ENCODE measurements at places on chromosomes 3 and 15.

GRCh38 chr3:150396956-150397550 is 11.0 kb upstream of the TSC22D2 start:
- no peak for DNase-seq

- no peak for DNase-seq
These were observed 335.2 kb upstream of the CTDSPL start for GRCh38 chr3:37526511-37526910.

DNA sequence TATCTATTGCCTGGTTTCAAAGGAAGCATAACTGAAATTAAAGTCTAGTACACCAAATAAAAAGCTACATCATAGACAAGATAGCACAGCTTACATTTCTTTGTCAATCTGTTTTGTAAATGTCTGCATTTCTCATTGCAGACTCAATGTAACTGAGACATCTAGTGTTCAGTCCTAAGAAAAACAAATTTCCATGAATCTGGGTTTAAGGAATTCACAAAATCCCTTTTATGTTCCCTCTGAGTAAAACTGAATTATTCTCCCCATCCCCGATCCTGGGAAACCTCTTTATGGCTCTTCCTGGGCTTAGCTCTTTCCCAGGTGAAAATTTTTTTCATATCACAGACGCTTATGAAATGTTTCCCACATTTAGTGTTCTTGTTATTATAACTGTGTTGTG is 21.6 kb upstream of the RASA2 start:
- no peak for DNase-seq

- no peak for DNase-seq
These were observed 389.3 kb downstream of the IL20RB start for GRCh38 chr3:137347132-137347531.

GRCh38 chr3:49016414-49017228 is 1.8 kb downstream of the DALRD3 start:
- no peak for DNase-seq

GRCh38 chr3:98432575-98432974 is 30.4 kb upstream of the OR5K1 start:
- no peak for DNase-seq

GRCh38 chr15:41557673-41558399 is 1.2 kb upstream of the TYRO3 start:
- peak; percentile 42 for DNase-seq

DNA sequence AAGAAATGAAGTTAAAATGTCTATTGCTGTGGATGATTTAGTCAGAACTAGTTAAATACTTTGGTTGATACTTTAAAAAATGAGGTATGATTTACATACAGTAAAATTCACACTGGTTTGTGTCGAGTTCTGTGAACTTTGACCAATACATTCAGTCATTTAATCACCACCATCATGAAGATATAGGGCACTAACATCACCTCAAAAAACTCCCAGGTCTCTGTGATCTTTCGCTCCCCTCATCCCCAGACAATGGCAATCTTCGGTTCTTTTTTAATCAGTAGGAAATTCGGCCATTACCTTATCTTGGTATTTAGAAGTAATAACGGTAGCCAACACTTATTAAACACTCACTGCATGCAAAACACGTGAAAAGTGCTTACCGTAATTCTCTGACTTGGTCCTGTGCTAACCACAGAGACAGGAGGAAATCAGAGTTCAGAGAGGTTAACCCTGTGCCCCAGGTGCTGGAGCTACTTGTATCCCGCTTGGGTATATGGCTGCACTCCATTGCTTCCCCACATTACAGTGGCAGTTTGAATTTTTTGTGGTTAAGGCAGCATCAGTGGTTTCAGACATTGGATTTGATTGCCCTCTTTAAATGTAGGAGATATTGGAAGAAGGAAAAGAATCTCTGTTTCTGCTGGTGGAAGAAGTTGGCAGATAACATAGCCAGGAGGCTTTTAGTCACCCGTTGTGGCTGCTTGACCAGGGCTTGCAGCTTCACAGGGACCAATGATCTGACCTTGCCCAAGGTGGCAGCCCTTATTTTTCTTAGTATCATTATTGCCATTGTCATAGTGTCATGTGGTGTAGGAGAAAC is 4.2 kb downstream of the PLCL2 start:
- DNase-seq, result no peak

GRCh38 chr15:77636209-77636608 is 3.5 kb upstream of the LINGO1 start:
- no peak for DNase-seq

DNA sequence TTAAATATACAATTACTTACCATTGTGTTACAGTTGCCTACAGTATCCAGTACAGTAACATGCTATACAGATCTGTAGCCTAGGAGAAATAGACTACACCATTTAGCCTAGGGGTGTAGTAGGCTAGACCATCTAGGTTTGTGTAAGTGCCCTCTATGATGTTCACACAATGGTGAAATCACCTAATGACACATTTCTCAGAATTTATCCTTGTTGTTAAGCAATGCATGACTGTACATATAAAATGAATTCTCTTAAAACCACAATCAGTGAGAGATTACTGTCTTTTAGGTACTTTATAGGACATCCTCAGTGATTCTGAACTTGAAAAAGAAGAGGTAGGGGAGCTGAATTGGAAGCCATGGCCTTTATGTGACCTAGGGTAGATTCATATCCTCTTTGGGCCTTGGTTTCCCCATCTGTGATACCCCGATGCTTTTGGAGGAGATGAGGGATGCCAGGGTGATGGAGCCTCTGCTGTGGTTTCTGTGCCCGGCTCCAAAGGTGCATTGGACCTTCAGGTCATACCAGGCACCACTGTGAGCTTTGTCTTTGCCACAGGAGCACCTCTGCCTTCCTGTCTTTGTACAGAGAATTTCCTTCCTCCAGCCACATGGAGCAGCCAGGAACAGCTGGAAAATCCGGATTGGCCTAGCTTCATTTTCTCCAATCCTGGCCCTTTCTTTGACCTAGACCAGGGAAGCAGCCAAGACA is 51.9 kb upstream of the FLNB start:
- DNase-seq, result peak; percentile 84

DNA sequence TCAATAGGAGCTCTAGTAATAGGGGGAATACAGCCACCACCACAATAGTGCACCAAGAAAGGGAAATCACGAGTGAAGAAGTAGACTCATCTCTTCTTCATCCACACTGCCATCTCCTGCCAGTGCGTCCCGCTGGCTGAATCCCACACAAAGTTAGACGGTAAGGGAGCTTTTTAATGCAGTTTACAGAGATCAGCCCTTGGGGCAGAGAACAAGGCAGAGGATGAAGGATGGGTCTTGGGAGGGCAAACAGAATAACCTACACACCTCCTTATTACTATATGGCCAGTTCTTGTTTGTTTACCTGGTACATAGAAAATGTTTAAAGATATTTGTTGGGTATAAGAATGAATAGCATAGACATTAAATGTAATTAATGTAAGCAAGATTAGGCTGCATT is 11.0 kb upstream of the DPH6 start:
- no peak for DNase-seq

GRCh38 chr15:76994001-76994400 is 925 bp upstream of the PSTPIP1 start:
- no peak for DNase-seq

- DNase-seq, result no peak
These were observed 57.3 kb downstream of the TMEM212 start for GRCh38 chr3:171900446-171900845.

- no peak for DNase-seq
These were observed 11.5 kb downstream of the ARHGEF3 start for GRCh38 chr3:56790016-56790821.

GRCh38 chr3:28252001-28252431 is 10.6 kb downstream of the CMC1 start:
- DNase-seq, result no peak

DNA sequence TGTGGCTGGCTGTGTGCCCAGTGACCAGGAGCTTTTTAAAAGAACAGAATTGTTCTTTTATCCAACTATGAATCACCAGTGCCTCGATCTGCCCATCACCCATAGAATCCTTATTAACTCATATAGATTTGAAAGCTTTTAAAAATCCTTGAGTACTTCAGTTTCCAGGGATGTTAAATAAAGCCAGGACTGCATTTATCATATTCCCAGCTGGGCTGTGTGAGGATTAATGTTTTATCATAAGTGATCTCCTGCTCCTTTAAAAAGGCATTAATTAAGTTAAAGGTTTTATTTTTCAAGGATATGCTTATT is 234.0 kb downstream of the MYRIP start:
- no peak for DNase-seq

- no peak for DNase-seq
These were observed 93.8 kb downstream of the NECTIN3 start for GRCh38 chr3:111165411-111165810.

GRCh38 chr15:89398896-89399237 is 64.2 kb upstream of the POLG start:
- DNase-seq, result no peak

DNA sequence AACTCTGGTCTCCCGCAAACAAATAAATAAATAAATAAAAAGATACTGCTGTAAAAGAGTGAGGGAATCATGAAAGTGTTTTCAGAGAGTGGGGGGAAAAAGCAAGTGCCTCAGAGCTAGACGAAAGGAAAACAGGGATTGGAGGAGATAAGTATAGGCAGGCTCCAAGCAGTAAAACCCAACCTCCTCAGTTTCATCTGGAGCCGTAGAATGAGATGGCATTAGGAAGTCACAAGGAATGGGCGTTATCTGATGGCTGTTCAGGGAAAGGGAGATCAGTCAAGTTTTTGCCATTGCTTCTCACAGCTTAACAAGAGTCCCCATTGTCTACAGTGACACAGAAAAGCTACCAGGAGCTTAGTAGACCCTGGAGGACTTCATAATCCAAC is 451.5 kb upstream of the PPP2R3A start:
- no peak for DNase-seq

DNA sequence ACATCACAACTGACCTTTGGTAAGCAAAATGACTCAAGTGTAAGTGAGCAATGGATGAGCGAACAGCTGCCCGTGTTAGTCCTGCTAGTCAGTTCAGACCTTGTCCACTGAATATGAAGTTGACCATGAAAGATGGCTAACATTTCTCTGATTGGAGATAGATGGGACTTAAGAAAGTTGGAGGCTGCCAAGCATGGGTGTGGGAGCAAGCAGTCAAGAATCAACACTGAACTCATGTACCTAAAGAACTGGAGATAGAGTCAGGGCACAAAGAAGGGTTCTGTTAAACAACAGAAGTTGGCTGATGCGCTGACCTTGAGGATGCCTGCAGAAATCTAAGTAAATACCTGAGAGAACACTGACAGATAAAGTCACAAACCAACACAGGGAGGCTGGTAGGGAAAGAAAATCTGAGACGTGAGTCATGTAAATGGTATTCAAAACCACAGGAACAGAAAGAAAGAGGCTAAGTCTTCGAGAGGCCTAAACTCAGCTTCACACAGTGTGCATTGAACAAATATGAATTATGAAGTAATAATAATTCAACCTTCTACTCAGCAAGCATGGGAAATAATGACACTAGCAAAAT is 30.7 kb upstream of the ANPEP start:
- DNase-seq, result peak; percentile 89

- DNase-seq, result peak; percentile 86
These were observed 30.8 kb upstream of the MAP3K13 start for GRCh38 chr3:185332026-185332735.

- DNase-seq, result no peak
These were observed 16.9 kb upstream of the FAM81A start for GRCh38 chr15:59420986-59421618.

DNA sequence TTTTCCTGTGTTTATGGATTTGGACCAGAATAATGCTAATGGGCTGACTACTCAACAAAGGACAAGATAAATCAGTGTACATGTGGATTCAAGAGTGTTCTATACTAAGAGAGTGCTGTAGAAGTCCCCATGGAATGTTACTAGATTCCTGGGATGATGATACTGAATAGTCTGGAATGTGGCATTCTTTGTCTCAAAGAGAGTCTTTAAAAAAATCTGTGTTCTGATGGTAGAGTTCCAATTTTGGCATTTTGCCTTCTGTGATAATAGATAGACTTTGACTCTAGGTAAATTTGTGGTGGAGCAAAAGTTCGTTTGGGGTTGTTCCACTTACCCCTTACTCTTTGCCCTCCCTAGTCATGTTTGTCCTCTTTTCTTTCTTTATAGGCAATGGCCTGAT is 43.7 kb downstream of the NMD3 start:
- DNase-seq, result no peak

- DNase-seq, result no peak
These were observed 69.8 kb upstream of the ANKRD34C start for GRCh38 chr15:79212589-79213157.

GRCh38 chr3:69012100-69012799 is 1.2 kb downstream of the EOGT start:
- DNase-seq, result peak; percentile 20

DNA sequence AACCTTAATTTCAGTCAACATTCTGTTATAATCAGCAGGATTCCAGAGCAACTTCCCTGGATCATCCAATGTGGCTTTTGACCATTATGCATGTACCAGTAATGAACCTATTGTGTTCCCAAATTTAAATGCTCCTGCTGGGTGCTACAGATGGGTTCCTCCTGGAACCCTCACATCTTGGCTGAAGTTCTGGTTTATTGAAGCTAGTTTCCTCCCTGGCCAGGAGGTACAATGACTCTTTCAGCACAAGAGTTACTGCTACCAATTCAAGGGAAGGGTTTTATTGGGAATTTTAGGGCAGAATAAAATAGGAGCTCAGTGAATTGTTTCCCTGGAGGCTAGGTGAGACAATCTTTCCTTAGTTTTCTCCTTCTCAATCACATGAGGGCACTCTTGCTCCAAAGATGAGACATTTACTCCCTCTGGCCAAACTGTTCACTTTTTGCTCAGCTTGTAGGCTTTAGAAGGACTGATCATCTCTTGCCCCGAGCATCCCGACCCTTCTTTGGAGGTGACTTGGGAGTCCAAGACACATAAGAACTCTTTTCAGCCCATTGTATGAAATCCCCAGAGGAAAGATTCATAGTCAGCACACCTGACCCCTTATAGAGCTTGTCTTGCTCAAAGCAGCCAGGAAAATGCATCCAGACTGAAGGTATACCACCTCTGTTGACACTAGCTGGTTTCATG is 8.8 kb upstream of the NPHP3 start:
- DNase-seq, result no peak

DNA sequence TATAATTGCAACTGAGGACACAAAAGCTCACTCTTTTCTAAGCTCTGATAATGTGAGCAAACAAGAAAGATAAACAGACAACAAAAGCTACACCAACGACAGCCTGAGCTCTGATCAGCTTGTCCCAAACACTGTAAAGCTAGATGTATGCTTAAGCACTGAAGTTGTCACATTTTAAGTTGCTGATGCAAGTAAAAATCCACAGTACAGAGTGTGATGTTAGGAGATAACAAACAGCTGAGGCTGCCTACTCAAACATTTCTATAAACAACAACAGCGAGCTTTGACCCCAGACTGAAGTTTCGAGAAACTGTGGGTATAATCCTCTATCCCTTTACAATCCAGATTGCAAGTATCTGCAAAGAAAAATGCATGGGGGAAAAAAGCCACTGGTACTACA is 10.7 kb downstream of the MTHFS start:
- DNase-seq, result no peak

DNA sequence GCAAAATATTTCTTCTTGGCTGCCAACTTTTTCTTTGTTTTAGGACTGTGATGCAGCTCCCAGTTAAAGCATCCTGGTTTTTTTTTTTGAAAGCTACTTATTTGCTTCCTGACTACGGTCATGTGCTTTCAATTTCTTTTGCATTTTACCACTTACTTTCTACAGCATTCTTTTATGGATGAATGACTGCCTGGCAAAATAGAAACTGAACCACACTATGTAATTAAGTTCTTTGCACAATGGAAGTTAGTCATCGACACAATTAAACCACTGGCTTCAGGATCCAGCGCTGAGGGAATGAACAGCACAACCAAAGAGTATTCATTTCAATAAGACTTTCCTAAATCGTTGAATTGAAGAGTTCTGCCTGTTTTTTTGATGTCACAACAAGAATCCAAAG is 82.2 kb upstream of the EPHA3 start:
- DNase-seq, result no peak

Measured in RCC 7860 (cell line).